Glomerular endothelial cell (primary cell): ENCODE measurements at places on chromosomes 16 and 17. TPM values are rescaled to one million over a fixed set of nuclear protein-coding genes. Genes with fewer than 3 reads are reported as not detected.

GRCh38 chr16:63530974-63531373, 1494.7 kb upstream of the CDH8 start:
- no peak for DNase-seq

ZFP3 gene
- 2.0 and 2.5 TPM in 2 replicates for total RNA-seq

GLOD4 gene
- 86.7 and 113 TPM in 2 replicates for total RNA-seq

DNA sequence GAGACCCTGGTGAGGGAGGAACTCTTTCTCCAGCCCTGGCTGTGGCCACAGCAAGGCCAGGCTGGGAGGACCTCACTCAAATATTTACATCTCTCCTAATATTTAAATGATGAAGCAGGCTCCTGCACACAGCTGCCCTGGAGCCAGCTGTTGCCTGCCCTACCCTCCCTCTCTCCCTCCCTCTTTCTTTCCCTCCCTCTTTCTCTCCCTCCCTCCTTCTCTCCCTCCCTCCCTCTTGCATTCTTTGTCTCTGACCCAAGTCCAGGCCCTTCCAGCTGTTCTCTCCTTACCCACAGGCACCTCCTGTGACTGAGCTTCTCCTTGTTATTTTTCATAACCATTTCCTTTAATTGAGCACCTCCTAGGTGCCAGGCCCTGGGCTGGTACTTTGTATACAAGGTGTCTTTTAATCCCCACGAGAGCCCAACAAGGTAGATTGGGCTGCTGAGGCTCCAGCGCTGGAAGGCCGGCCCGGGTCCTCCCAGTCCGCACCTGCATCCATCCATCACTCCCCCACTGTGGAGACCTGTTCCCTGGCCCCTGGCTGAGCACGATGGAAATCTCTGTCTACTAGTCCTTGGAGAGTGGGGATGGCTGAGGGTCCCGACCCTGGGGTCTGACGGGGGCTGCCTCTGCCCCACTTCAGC, 242.3 kb downstream of the SEC14L1 start:
- DNase-seq, result no peak

C1QL1 gene
- 0.47 TPM in 1 of 2 replicates, not detected in the other for total RNA-seq

DNA sequence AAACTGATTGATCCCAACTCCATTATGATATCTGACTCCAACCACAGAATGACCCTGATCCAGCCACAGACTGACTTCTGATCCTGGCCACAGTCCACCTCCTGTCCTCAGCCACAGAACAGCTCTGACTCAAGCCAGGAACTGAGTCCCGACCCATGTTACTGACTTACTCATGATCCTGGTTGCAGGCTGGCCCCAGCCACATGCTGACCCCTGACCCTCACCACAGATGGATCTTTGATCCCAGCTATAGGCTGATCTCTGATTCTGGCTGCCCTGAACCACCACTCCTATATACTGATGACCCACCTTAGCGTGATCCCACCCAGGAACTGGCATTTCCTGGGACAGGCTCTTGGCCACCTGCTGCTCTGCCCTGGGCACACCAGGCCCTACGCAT, 32.2 kb upstream of the IL21R start:
- DNase-seq, result no peak
